Non-pigmented ciliary epithelial cell (primary cell): ENCODE measurements at places on chromosomes 6 and 20.

DNA sequence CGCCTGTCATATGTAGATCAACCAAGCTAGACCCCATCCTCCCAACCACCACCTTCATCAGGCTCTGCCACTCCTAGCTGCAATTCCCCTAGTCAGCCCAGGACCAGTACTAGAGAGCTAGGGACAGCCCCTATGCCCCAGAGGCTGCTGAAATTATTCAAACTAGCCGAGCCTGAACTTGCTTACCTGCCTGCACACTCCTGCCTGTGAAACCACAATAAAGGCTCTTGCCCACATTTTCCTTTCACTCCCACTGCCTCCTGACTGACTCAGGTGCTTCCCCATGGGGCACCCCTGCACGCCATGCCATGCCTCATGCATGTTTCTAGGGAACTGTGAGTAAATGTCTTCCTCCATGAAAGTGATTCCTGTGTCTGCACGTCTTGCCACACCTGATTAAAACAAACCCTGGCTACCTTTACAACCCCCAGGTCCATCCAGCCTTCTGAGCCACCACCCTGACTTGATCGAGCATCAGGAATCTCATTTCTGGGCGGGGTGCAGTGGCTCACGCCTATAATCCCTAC, 66.5 kb upstream of the IER3 start:
- DNase-seq: no peak

DNA sequence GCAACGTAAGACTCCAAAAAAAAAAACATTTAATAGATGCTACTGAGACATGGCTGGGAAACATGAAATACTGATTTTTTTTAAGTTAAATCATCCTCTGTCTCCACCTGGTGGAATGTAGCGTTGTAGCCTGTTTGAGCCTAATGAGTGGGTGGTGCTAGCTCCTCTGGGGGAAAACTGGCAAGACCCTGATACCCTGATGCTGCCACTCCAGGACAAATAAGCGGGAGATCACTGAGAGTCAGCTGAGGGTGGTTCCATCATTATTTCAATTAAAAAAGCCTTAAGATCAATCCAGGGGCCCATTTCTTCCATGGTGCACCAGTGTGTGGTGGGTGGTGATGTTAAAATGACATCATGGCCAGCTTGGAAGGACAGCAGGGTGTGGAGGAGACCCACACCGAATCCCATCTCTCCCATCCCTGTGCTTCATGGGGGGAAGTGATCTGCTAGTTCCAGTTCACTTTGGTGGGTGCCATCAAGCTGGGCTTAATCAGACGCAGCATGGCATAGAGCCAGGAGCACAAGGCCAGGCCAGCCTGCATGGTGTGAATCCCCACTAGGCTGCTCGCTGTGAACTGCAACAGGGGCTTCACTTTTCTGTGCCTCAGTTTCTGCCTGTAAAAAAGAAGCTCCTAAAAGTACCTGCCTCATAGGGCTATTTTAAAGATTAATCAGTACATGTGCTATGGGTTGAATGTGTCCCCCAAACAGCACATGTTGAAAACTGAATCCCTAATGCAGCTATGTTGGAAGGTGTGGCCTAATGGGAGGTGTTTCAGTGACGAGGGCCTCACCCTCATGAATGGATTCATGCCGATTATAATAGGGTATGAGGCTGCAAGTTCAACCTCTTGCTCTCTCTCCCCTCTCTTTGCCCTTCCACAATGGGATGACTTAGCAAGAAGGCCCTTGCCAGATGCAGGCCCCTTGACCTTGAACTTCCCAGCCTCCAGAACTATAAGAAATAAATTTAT, 13.0 kb upstream of the MRPS10 start:
- DNase-seq: no peak

DNA sequence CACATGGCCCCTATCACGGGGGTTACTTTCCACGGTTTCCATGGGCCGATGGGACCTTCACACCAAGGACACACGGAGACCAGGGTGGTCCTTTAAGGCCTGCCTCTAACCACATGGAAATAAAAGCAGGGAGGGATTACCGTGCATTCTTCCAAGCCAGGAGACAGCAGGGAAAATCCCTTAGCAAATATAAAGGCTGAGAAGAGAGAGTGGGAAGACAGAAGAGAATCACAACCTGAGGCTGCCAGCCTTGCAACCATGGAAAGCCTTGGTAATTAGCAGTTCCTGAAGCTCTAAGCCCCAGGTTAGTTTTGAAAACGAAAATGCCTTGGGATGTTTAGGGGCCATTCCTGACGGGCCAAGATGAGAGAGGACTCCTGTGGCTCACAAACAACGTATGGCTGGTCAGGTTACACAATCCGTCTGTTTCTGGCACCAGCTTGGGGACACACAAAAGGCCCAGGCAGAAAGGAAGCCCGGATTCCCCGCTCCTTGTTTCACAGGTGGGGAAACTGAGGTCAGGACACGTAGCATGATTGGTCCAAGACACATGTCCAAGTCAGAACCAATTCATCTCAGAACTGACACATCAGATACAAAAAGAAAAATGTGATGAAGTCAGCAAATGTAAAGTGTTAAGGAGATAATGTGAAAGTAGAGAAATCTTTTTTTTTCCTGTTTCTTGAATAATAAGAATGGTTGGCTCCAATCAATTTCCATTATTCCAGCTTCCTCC, 2.8 kb downstream of the PREX1 start:
- no peak for DNase-seq

- no peak for DNase-seq
These were observed 70.9 kb downstream of the LCA5 start for GRCh38 chr6:79466207-79466834.

DNA sequence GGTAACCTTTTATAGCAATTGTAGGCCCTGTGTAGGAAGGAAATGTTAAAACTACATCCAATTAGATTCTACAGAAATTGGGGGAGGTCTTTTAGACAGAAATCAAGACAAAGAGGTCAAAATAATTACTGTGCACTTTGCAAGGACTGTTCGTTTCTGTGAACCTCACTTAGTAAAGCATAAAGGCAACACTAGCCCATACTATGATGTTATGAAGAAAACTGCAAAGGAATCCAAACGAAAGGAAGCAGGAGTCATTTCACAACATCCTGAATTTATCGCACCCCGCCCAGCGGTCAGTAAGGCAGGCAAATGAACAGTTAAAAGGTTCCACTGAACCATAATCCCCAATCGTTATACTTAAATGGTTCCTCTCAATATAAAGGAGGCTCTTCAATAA, 429.5 kb upstream of the ARID1B start:
- DNase-seq: no peak

DNA sequence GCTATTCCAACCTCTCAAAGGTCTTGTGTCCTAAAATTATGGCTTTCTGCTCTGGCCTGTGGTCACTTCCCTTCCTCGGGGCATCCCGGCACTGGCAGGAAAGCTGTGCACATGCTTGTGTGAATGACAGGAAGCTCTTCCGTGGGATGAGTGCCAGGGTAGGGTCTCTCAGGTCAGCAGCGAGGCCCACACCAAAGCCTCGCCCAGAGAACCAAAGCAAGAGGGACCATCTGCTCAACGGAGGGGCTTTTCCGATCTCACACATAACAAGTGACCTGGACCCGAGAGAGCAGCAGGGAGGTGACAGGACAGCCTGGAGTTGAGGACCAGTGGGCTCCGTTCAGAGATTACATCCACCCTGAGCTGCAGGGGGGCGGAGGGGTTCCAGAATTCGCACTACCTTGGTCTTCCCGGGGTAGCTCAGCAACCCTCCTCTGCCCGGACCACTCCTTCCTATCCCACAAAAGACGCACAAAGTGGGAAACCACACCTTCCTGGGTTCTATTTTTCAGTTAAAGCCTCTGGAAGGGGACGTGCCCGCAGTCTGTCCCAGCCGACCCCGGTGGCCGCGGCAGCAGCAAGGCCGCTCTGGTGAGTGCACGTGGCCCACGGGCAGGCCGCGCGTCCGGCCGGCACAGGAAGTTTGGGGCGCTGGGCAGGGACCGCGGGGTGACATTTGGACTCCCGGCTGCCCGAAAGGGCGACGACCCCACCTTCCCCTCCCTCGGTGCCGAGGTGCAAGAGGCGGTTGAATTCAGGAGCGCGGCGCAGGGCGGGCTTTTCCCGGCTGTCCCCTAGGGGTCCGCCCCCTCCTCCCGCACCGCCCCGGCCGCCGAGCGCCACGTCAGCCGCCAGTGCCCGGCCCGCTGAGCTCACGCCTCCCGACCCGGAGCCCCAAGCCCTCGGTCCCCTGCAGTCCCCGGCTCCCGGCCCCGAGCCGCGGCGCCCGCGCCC, 988 bp downstream of the TXNDC5 start:
- no peak for DNase-seq
